AG09319 (cell line): ENCODE measurements at places on chromosomes 2 and 18.

DNA sequence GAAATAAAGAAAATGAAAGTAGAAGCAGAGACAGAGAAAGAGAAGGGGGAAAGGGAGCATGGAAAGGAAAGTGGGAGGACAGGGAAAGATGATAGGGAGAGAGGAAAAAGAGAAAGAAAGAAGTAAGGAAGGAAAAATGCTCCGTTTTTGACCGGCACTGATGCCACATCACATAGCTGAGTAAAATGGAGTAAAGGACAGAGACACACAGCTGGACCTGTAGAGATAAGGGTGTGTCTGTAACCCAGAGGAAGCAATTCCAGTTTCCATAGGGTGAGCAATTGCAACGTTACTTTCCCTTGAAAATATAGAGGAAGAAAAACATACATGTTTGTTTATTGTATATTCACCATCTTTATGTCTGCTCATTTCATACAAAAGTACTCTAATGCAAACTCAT lies 1866.9 kb upstream of the PIK3C3 start:
- DNase-seq = no peak

- DNase-seq = no peak
Measured at GRCh38 chr18:38262661-38263060, 697.1 kb upstream of the CELF4 start.

DNA sequence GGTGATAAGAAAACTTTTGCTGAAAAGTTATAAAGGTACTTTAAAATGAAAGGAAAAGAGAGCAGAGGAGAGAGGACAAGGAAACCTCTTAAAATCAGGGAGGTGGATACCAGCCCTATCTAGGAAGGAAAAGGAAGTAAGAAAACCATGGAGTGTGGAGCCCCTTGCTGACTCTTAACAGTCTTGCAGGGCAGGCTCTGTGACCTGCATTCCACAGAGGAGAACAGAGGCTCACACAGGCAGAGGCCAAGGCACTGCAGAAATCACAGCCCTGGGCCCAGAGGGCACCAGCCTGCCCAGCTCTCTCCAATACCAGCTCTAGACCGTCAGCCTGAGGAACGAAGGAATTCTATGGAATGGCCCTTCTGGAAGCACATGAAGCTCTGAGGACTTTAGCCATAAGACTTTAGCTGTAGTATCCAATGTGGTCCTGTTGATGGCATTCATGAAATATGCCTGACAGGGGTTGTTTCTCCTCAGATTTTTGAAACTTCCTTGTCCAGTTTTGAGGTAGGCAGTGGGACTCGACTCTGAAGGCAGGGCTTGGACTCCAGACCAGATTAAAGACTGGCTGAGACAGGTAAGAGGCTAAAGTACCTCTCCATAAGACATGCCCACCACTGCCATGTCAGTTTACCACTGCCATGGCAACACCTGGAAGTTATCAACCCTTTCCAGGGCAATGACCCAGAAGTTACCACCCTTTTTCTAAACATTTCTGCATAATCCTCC lies 216.3 kb downstream of the ANAPC1 start:
- peak; percentile 61 for DNase-seq

GRCh38 chr2:47299555-47299954 lies 103.4 kb upstream of the MSH2 start:
- DNase-seq = no peak

GRCh38 chr2:200679535-200679934 lies 93.7 kb downstream of the AOX1 start:
- DNase-seq = no peak

- no peak for DNase-seq
Measured at GRCh38 chr2:237720957-237721356, 77.6 kb upstream of the RBM44 start.

GRCh38 chr2:122323927-122324326 lies 568.5 kb downstream of the TSN start:
- no peak for DNase-seq

GRCh38 chr2:54649633-54650032 lies 73.8 kb upstream of the EML6 start:
- DNase-seq = no peak

DNA sequence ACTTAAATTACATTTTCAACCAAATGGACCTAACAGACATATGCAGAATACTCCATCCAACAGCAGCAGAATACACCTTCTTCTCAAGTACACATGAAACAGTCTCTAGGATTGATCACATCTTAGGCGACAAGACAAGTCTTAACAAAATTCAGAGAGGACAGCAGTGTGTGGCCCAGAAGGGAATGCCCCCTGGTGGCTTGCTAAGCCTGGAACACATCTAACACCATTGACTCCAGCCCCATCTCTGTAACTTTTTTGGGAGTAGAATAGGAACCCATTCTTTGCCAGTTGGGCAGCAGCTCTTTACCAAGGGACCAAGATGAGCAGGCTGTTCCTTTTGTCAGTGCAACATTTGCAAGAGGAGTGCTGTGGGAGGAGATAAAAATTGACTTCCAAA lies 249.9 kb downstream of the PLCL1 start:
- DNase-seq = peak; percentile 7

GRCh38 chr18:13375302-13376255 lies 157.0 kb downstream of the LDLRAD4 start:
- peak; percentile 40 for DNase-seq

GRCh38 chr18:75307530-75307929 lies 96.9 kb downstream of the TSHZ1 start:
- no peak for DNase-seq

GRCh38 chr2:44100351-44100750 lies 68.3 kb upstream of the PPM1B start:
- peak; percentile 84 for DNase-seq

GRCh38 chr2:23607925-23608324 lies 222.9 kb downstream of the KLHL29 start:
- no peak for DNase-seq

DNA sequence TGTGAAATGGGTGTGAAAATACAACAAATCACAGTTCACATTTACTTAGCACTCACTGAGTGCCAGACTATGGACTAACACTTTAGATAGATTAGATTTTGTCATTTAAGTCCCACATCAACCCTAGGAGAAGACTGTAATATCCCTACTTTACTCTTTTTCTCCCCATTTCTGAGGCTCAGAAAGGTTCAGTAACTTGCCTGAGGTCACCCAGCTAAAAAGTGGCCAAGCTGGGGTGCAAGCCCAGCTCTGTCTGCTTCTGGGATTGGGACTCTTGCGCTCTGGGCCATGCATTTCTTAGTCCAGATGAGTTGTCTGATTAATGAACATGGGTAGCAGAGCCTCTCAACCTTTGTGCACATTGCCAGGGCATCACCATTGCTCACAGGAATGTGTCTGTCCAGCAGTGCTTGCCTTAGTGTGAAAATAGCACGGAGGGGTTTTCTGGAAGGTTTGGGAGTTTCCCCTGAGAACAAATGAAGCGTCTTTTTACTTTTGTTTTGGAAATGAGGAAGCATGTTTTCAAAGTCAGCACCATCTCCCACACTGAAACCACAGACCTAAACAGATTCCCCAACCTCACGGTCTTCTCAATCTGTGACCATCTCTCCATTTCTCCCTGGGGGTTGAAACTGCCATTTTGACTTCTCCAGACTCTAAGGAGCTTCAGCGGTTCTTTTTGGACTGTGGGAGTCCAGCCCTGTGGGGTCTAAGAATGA lies 31.9 kb downstream of the NRP2 start:
- DNase-seq = no peak

DNA sequence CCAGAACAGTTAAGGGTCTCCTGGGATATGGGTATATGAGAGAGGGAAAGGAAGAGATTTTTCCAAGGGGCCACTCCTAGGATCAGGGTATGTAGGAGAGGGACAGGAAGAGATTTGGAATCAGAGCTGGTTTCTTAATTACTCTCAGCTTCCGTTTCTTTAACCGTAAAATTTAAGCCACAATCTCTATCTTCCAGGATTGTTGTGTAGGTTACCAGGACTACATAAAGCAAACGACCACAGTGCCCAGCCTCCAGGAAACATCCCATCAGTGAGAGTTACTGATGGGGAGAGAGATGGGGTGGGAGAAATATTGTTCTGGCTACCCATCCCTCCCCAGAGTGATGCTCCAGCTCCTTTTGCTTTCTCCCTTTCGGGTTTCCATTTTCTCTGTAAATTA lies 114.6 kb upstream of the THUMPD2 start:
- DNase-seq = no peak

DNA sequence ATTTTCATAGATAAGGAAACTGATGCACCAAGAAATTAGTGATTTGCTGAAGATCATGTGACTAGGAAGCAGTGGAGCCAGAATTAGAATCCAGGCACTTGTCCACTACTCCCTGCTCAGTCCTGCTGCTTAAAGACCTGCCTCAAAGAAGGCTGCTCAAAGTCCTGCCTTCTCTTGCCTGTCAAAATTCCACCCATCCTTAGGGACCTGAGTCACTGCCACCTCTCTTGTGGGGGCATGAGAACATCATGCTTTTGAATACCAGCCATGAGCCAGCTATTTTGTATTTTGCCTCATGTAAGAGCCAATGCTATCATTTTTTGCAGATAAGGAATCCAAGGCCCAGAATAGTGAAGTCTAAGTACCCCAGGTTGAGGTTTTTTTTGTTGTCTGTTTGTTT lies 47.1 kb downstream of the DDX1 start:
- DNase-seq = no peak

DNA sequence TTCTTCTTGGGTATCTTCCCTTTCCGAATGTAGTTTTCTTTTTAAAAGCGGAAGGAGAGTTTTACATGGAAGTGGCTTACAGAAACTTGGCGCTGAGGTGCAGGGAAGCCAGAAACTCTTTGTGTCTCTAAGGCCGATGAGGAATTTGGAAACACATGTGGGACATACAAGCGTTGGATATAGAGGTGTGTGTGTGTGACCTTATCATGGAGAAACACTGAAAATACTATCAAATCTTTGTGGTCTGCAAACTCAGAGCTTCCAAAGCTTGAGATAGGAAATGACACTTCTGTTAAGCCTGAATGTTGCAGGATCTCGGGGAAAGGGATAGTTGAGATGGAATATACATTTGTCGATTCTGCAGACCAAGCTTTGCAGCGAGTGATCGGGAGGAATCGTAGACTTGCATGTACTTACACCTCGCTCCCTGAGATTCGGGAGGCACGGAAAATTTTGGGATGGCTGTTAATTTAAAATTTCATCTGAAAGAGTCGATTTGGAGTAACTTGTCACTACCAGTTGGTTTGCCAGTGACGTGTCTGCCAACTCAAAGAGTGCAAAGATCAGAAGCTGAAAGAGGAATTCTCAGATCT lies 1.0 kb downstream of the NAB1 start:
- no peak for DNase-seq

DNA sequence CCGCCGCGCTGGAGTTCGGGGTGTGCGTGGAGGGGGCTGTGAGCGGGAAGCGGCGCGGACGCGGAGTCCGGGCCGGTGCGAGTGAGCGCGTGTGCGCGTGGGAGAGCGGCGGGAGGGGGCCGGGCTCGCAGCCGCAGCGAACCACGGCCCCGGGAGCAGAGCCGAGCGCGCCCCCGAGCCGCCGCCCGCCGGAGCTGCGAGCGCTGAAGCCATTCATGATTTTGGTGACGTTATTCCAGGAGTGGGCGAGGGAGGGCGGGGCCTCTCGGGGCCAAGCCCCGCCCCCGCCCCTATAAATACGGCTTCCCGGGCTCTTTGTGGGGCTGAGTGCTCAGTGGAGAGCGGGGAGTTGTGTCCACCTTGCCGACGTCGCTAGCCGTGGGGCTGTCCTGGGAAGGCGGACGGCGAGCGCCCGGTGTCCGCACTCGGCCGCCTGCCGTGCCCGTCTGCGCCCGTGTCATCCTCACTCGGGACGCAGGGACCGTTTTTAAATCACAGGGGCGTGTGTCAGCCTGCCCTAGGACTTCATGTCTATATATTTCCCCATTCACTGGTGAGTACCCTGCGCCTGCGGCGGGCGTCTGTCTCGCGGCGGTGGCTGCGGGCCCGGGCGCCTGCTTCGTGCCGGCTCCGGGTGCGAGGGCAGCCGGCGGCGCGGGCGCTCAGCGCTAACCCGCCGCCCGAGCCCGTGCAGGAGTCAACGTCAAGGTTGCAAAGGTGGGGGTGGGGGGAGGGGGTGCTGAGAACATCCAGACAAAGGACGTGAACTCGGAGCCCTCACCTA lies at the start of gene LBH:
LBH (plus strand) TSS at position 323 of the 784 bp plus-strand sequence; CDS start at position 528, 205 bp downstream.
- peak; percentile 65 for DNase-seq

DNA sequence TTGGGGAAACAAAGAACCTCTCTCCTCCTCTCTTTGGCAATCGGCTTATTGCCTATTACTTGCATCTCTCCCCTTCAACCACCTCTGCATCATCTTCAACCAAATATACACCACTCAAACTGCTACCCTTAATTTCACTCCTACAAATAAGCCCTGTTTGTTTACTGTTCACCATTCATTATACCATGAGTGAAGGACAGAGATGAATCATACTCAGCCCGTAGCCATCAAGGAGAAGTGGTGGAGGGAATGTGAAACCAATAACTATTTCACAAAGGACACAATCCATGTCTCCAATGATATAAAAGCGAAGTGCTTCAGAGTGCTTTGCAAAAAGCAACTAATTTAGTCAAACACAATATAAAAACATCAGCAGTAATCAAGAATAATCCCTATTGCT lies 76.8 kb downstream of the CACNB4 start:
- no peak for DNase-seq

GRCh38 chr2:163711699-163712098 lies 24.1 kb downstream of the FIGN start:
- no peak for DNase-seq

- DNase-seq = no peak
Measured at GRCh38 chr2:214542295-214542694, 131.4 kb downstream of the VWC2L start.

- no peak for DNase-seq
Measured at GRCh38 chr2:130352237-130352636, 3.6 kb upstream of the PTPN18 start.

DNA sequence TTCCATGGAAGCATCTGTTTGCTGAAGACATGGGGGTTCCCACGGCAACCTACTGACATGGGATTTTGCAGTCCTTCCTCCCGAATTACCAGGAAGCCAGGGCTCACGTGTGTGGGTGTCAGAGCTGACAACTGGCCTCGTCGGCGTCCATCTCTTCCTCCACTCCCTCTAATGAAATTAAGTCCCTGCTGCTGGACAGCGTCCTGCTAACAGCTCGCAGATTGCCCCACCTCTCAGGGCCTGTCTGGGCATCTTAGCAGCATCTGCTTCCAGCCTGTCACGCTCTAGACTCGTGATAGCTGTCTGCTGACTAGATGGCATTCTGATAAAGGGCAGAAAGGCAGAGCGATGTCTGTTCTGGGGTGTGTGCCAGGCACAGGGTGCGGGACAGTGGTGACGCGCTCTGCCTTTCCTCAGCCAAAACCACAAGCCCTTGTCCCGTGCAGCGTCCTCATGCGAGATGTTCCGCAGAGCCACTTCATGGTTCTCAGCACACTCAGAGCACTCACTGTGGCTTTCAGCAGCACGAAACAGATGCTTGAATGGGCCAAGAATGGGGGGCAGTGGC lies 161.1 kb downstream of the ARL4C start:
- peak; percentile 41 for DNase-seq

DNA sequence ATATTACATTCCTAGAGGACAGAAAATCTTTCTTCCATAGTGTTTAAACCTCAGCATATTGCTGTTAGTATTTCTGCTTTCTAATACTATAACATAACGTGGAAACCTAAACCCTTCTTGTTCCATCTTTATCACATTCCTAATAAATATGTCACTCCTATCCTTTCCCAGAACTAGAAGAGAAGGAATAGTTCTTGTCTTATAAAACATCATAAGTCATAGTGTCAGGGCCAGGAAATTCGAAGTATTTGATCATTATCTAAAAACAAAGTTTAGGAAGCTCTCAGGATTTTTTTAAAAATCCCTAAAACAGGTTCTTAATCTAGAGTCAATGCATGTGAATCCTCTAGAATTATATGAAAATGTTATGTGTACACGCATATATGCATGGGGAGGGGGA lies 2.0 kb downstream of the NHEJ1 start:
- no peak for DNase-seq

GRCh38 chr2:240967681-240968621 lies 30.5 kb upstream of the SNED1 start:
- DNase-seq = no peak

- DNase-seq = no peak
Measured at GRCh38 chr2:150008901-150009300, 421.3 kb upstream of the MMADHC start.
